Astrocyte (in vitro differentiated cells and primary cell): ENCODE measurements at places on chromosomes 12 and 14. TPM values are rescaled to one million over a fixed set of nuclear protein-coding genes. Genes with fewer than 3 reads are reported as not detected.

GRCh38 chr14:34065236-34065635 lies 114.4 kb upstream of the EGLN3 start:
- DNase-seq: no peak

DNA sequence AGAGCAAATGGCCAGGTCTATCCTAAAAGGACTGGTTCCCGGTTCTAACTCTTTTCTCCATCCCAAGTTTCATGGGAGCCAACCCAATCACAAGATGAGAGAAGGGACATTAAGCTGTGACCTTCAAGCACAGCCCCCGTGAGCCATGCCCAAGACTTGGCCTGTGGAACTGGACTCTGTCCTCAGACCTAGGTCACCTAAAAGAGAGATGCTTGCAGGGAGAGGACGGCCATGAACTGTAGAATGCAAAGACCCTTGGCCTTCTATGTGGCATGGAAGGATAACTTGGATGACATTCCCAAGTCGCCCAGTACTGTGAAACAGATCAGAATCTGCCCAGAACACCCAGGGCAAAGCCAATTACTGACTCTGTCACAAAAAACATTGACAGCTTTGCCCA lies 263.5 kb downstream of the DPF3 start:
- no peak for DNase-seq

GRCh38 chr14:73935666-73936065 lies 14.2 kb downstream of the FAM161B start:
- no peak for DNase-seq

LGR5 gene
- total RNA-seq: 0.29 and 0.32 TPM in 2 replicates

GRCh38 chr12:79512068-79512467 lies 178.7 kb downstream of the PAWR start:
- DNase-seq: no peak

TBX3 gene
- total RNA-seq: 1.1 and 2.0 TPM in 2 replicates

DNA sequence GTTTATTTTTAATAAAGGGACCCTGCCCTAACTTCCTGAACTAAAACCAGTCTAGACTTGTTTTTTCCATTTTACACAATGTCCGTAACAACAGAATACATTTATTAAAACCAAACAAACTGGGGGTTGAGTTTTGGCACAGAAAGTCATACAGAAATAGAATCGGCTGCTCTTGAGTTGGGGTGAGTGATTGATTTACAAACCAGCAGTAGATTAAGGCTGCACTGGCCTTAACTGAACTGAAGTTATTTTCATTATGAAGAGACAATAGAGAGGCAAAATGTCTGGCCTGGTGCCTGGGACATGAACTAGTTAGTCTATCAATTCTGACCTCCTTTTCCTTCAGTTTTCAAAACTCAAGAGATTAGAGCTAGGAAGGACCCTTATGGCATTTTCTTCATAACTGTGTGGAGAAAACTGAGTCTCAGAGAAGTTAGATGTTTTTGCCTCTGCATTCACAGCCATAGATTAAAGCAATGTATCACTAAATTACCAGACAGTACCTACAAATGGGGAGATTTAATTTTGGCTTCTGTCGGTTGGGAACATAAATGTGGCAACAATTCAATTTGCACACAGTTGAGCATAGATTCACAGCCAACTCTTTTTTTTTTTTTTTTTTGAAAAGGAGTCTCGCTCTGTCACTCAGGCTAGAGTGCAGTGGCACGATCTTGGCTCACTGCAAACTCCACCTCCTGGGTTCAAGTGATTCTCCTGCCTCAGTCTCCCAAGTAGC lies 19.8 kb upstream of the MGP start:
- DNase-seq: no peak

GRCh38 chr12:92634202-92634601 lies 68.6 kb upstream of the PLEKHG7 start:
- no peak for DNase-seq

- no peak for DNase-seq
Measured at GRCh38 chr12:19614601-19615383, 175.5 kb downstream of the AEBP2 start.

ADAMTS20 gene
- 0.48 and 0.66 TPM in 2 replicates for total RNA-seq

DNA sequence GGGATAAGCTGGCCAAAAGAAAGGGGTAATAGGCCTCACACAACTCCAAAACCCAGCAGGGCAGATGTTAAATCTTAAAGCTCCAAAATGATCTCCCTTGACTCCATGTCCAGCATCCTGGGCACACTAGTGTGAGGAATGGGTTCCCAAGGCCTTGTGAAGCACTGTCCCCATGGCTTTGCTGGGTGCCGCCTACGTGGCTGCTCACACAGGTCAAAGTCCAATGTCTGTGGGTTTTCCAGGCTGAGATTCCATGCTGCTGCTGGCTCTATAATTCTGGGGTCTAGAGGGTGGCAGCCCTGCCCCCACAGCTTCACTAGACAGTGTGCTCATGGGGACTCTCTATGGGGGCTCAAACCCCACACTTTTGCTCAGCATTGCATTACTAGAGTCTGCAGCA lies 145.3 kb upstream of the GRIN2B start:
- DNase-seq: no peak

DNA sequence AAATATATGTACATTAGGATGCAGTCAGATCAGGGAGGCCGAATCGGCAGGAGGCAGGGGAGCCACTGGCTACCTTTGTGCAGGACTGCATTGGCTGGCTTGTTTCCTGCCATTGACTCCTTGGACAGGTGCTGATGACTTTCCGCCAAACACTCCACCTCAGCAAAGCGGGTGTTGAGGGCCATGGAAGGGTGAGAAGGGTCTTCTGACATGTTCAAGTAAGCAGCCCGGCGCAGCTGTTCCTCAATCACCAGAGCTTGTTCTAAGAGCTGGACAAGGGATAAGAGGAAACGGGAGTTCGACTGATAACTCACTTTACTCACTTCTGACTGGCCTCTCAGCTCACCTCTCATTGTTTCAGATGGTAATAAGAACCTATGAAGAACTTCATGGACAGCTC lies 4.9 kb upstream of the NOP2 start:
- no peak for DNase-seq

GRCh38 chr14:87799400-87799799 lies 193.6 kb downstream of the GALC start:
- no peak for DNase-seq

- no peak for DNase-seq
Measured at GRCh38 chr14:63603749-63604277, 37.9 kb downstream of the WDR89 start.

GLT1D1 gene
- 0.14 and 0.16 TPM in 2 replicates for total RNA-seq

- DNase-seq: no peak
Measured at GRCh38 chr12:55707841-55708694, at the start of gene ITGA7. TSS of gene ITGA7 (minus strand) at chr12:55707904. CDS start at chr12:55707682, 222 bp downstream.
